NCI-H1930 (cell line): ENCODE measurements at places on chromosomes 13 and 19.
A peak's percentile ranks its signal among the peaks of the same experiment; 100 is the strongest.

DNA sequence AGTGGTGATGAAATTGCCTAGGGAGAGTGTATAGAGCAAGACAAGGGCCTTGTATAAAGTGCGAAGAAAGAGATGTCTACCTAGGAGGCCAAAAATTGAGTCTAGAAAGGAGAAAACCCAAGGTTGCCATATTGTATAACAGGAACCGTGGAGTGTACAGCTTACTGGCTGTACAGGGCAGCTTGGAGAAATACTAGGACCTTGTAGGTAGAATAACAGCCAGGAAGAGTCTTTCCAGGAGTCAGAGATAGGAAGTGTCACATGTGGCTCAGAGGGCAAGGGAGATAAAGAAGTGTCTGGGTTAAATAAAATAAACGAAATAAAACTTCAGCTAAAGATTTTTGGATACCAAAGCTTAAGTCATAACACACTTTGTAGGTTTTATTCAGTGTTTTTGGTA lies 12.4 kb downstream of the CDK8 start:
- no peak for DNase-seq

- peak; percentile 72 for DNase-seq
Measured at GRCh38 chr13:38582133-38582532, 104.7 kb upstream of the FREM2 start.

DNA sequence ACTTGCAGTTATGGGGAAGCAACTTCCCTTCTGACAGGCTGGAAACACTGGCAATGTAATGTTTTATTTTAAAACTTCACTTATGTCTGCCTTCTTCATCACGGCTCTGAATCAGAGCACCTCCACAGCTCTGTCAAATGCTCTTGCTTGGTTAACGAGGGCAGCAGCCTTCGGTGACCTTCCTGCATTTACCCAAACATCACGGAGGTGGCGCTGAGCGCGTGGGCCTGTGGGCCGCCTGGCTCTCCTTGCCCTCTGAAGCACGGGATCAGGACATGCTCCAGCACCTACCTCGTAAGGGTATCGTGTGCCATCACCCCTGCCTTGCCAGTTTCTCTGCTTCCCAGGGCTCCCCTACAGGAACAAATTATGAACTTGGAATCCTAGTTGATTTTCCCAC lies 310.0 kb downstream of the TEX29 start:
- DNase-seq = no peak

DNA sequence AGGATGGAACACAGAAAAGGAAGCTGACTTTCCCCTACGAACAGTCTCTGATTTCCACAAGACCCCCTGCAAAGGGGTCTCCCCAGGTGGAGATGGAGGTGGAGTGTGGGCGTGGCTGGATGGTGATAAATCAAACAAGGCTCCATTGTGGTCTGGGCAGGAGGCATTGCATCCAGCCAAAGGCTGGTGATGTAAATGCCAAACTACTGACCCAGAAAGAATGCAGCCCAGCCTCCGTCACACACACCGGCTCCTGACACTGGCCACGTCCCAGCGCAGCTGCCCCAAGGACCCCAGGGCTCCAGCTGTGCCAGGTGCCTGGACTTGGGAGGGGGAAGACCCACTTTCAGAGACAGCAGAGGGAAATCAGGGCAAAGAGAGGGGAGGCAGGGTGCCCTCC lies 6.3 kb downstream of the SLC7A1 start:
- DNase-seq = no peak

DNA sequence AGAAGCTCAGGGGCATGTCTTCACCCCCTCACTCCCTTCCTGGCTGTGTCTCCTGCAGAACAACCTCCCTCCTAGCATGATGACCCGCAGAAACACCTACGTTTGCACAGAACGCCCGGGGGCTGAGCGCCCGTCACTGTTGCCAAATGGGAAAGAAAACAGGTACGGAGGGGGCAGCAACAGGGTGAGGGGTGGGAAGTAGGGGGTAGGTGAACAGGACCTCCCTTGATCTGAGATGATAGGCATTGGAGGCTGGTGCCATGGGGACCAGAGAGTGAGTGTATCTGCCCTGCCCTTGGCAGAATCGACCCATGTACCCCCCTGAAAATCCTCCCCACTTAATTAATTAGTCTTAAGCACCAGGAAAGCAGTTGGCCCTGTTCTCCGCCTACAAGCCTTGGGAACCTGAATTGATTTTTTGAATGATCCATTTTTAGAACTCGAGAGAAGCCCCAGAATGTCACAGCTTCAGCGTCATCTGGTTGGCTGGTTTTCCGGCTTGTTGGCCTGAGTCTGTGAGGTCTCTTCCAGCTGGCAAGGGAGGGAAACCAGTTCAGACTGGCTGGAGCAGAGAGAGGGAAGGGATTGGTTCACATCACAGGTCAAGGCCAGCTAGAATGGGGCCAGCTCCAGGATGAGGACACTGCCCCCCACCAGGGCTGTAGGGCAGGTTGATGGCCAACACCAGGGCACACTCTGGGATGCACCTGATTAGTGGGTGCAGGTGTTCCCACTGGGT lies 28.2 kb downstream of the CKM start:
- no peak for DNase-seq

DNA sequence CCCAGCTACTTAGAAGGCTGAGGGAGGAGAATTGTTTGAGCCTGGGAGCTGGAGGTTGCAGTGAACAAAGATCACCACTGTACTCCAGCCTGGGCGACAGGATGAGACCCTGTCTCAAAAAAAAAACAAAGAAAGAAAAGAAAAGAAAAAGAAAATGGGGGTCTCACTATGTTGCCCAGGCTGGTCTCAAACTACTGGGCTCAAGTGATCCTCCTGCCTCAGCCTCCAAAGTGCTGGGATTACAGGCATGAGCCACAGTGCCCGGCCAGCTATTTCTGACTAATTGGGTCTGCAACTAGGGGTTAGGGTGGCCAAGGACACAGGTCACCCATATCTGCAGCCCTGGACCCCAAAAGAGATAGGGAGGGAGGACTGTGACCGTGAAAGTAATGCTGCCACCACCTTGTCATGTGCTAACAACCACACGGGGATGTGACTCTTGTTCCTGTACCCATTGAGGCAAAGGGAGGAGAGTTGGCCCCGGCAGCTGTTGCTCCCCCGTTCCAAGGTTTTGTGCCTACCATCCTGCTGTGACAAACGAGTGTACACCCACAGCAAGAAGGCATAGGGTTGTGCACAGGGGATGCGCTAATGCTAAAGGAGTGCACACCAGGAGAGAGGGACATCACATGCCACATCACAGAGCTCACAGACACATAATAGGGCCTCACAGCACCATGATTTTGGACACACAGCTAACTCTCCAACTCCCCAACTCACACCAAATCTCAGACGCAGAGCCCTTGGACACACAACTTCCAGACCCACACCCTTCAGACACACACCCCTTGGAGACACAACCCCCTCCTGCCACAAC lies 619 bp downstream of the MEF2B start:
- DNase-seq = no peak

DNA sequence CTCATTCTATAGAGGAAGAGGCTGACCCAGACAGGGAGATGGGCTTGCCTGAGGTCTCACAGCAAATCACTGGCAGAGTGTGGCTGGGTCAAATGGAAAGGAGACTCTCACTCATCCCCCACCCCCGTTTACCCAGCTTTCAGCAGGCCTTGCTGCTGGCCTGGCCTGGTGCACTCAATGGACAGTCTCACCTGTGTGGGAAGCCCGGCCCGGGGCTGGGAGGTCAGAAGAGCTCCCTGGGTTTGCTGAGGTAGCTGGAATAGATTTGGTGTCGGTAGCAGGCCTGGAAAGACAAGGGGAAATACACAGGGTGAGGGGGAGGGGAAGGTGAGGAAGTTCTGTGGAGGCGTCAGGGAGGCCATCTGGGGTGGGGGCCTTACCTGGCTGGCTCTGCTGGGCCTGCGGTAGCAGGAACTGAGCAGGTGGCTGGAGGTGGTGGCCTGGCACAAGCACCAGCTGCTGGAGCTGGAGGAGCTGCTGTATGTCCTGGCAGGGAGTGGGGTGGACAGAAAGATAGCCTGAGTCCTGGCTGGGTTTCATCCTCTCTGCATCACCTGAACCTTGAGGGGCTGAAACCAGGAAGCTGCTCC lies 23.5 kb downstream of the ZNF574 start:
- DNase-seq = no peak
